ENCODE measurements at places on chromosomes 7 and 10. TPM values are rescaled to one million over a fixed set of nuclear protein-coding genes. Genes with fewer than 3 reads are reported as not detected.

DNA sequence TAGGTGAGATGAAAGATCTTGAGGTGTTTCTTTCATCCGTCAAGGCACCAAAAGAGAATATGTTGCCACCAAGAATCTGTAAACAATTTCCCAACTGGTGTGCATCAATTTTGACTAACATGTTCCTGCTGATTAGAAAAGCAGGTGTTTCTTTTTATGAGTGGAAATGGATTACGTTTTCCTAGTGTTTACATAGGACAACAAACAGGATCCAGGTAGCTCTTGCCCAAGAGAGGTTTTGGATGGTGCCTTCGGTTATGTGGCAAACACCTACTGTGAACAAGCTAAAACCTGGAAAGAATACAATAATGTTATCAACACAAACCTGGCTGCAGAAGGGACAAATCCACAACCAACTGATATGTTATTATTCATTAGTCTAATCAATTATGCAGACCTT is 53.6 kb upstream of the WNT16 start:
- no peak overlapping the region for H3K4me3 ChIP-seq
- H3K27ac ChIP-seq = no peak overlapping the region
- peaks cover 48% of the 10 kb centered on the region for H3K36me3 ChIP-seq
- H3K4me1 ChIP-seq = peaks cover 38% of the 10 kb centered on the region

The CPN1 gene
- not detected for total RNA-seq

GRCh38 chr7:18535810-18536415 is 40.4 kb downstream of the HDAC9 start:
- peaks cover 1% of the 10 kb centered on the region for H3K27me3 ChIP-seq
- H3K4me3 ChIP-seq = no peak overlapping the region
- DNase-seq = no peak
- H3K36me3 ChIP-seq = peaks cover 51% of the 10 kb centered on the region
- no peak overlapping the region for H3K27ac ChIP-seq

DNA sequence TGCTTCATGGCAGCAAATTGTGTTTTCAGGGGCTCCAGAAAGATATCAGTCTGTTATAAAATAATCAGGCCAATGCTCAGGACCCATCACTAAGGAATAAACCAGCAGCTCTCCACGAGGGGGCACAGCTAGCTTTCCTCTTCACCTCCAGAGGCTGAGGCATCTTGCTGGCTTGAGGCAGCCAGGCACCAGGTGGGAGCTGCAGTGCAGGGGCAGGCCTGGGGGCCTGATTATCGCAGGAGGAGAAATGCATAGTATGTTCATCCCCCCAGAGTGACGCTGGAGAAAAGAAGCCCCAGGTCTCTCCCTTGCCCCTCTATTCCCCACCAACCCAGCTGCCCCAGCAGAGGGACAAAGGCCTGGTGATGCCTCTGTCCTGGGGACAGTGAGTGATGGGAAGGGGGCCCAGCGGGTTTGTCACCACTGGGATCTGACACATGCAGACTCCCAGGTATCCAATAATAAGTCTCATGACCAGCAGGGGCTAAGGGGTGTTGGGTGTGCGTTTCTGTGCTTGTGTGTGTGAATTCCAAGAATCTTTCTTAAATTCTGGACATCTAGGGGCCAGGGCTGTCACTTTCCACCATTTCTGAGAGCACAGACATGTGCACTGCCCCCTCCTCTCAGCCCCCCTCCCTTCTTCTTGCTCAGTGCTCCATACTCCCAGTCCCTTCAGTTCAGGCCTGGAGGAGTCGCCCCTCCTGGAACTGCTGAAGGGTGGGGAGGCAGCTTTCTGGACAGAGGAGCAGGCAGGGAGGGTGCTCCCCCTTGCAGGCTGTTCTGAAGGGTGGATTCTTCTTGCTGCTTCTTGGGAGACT is 128.1 kb upstream of the FAM20C start:
- H3K4me3 ChIP-seq = no peak overlapping the region
- no peaks in the 10 kb centered on the region for H3K36me3 ChIP-seq
- peak; percentile 34 for DNase-seq
- H3K4me1 ChIP-seq = peaks cover 11% of the 10 kb centered on the region
- no peak overlapping the region for H3K27ac ChIP-seq
- peaks cover 7% of the 10 kb centered on the region for H3K27me3 ChIP-seq

The OR9A2 gene
- not detected for total RNA-seq

GRCh38 chr7:37514497-37514896 is 65.8 kb upstream of the ELMO1 start:
- H3K27me3 ChIP-seq = no peaks in the 10 kb centered on the region
- no peaks in the 10 kb centered on the region for H3K36me3 ChIP-seq
- no peaks in the 10 kb centered on the region for H3K4me1 ChIP-seq
- DNase-seq = no peak

The RAPGEF5 gene
- total RNA-seq = 1.1 TPM

The IGFBP3 gene
- total RNA-seq = 928 TPM

DNA sequence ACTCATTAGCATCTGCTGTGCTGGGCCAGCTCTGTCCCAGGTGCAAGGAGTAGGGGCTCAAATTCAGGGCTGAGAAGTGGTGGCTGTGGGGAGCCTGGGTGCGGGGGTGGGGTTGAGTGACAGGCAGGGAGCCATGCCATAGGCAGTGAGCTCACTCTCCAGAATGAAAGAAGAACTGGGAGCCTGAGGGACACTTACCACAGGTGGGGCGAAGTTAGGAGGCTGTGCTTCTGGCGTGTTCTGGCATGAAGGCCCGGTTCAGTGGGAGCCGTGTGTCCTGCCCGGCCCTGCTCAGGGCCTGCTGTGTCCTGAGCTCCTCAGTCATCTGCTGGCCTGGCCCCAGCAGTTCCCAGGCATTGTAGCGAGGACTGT is 62.5 kb downstream of the MKI67 start:
- H3K4me3 ChIP-seq = no peak overlapping the region
- no peaks in the 10 kb centered on the region for H3K27me3 ChIP-seq
- no peaks in the 10 kb centered on the region for H3K36me3 ChIP-seq
- no peak for DNase-seq
- H3K27ac ChIP-seq = no peak overlapping the region

GRCh38 chr7:90625051-90625450 is 28.9 kb downstream of the CDK14 start:
- peaks cover 66% of the 10 kb centered on the region for H3K4me1 ChIP-seq
- peak overlapping the region; percentile 90 for H3K27ac ChIP-seq
- no peak for DNase-seq
- no peaks in the 10 kb centered on the region for H3K27me3 ChIP-seq

- H3K27ac ChIP-seq = no peak overlapping the region
- no peaks in the 10 kb centered on the region for H3K27me3 ChIP-seq
- no peaks in the 10 kb centered on the region for H3K4me1 ChIP-seq
These were observed 27.0 kb downstream of the ABCC2 start for GRCh38 chr10:99809481-99809880.

The CFAP46 gene
- total RNA-seq = not detected

DNA sequence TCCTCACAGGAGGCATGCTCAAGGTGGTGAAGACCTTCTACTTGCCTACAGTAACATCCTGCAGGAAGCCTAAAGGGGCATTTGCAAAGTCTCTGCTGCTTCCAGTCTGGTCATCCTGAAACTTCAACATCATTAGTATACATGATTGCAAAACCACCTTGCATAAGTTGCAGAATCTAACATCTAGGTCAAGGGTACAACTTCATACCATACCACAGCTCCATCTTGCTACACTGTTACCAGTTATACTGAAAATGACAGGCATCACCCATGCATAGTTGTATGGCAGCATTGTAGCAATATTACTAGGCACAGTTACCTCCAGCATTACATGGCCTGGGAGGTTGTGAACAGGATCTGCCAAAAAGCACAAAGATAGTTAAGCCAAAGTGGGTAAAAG is 13.7 kb upstream of the MACROH2A2 start:
- H3K27me3 ChIP-seq = peaks cover 36% of the 10 kb centered on the region
- H3K27ac ChIP-seq = no peak overlapping the region
- no peak for DNase-seq
- H3K4me3 ChIP-seq = no peak overlapping the region
- no peaks in the 10 kb centered on the region for H3K4me1 ChIP-seq

DNA sequence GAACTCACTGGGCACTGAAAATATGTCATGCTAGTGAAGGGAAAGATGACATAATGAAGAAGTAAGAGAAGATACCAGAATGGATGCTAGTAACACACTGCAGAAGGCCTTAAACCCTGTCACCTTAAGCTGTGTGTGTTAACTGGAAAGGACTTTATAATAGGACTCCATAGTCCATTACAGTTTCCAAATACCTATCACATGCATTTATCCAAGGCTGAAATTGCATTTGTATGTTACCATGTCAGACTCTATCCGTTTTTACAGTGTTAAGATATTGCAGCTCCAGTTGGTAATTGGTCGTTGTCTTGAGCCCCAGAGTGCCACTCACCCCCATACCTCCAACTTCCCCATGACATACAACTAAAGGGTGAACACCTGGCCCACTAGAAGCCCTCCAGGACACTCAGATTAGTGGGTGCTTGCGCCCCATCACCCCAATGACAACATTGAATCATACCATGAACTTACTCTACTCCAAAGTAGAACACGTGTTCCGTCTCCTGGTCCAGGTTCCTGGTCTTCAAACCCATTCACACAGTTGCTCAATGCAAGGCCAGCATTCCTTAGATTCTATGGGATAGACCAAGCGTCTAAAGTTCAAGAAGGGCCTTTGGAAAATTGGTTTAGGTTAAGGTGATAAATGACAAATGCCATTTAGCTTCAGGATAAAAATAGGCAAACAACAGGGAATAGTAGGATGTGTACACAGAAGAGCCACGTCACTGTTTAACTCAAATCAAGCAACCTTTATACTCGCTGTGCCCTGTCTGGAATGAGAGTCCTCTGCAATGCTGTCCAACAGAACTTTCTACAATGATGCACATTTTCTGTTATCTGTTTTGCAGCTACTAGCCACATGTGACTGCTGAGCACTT is 2.1 kb upstream of the RAPGEF5 start:
- peaks cover 7% of the 10 kb centered on the region for H3K36me3 ChIP-seq
- no peak overlapping the region for H3K27ac ChIP-seq
- peaks cover 9% of the 10 kb centered on the region for H3K4me1 ChIP-seq
- peaks cover 14% of the 10 kb centered on the region for H3K27me3 ChIP-seq
- H3K4me3 ChIP-seq = no peak overlapping the region

The SPACDR gene
- 0.66 TPM for total RNA-seq

The ITGA8 gene
- not detected for total RNA-seq

The LIPF gene
- not detected for total RNA-seq

- DNase-seq = peak; percentile 46
- H3K27me3 ChIP-seq = peaks cover 11% of the 10 kb centered on the region
- no peak overlapping the region for H3K4me3 ChIP-seq
- H3K36me3 ChIP-seq = no peaks in the 10 kb centered on the region
- no peak overlapping the region for H3K27ac ChIP-seq
These were observed 24.9 kb downstream of the SAMD9 start for GRCh38 chr7:93092757-93093370.

DNA sequence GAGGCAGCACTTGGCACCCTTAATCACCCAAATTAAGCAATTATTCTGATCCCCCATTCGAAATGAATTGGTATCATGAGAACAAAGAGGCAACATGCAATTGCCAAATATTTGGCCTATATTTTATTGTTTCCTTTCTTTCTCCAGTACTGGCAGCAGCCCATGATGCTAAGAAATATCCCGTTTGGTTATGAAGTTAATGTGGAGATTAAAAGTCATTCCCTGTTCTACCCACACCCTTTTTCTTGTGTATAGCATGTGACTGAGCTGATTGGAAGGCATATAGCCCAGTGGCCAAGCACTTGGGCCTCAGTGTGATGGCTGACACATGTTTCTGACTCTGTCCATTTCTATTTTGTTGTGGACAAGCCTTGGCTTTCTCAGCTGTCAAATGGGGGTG is 692.3 kb upstream of the GALNT17 start:
- no peak overlapping the region for H3K4me3 ChIP-seq
- no peak for DNase-seq
- 0 out of 2 replicates have a peak, but pooled peaks cover 4% of the 10 kb centered on the region for H3K36me3 ChIP-seq
- peaks cover 3% of the 10 kb centered on the region for H3K27me3 ChIP-seq

DNA sequence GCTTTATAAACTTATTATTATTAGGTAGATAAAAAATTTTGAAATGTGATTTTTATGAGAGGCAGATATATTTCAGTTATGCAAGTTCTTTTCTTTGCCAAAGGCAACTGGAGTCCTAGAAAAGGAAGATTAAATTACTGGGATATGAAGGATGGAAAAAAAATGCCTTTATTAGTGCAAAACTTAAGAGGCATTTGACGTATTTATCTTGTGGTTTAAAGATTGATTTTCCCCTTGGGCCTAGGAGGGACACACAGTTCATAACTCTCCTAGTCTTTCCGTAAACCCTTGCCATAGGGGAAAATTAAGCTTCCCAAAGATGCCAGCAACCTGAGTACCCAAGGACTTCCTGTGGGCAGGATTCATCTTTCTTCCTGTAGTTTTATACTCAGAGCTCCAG is 3.1 kb upstream of the STEAP4 start:
- DNase-seq = no peak
- H3K36me3 ChIP-seq = no peaks in the 10 kb centered on the region
- H3K27ac ChIP-seq = no peak overlapping the region
- H3K4me3 ChIP-seq = no peak overlapping the region
- H3K4me1 ChIP-seq = no peaks in the 10 kb centered on the region
- no peaks in the 10 kb centered on the region for H3K27me3 ChIP-seq

The FXYD4 gene
- not detected for total RNA-seq

DNA sequence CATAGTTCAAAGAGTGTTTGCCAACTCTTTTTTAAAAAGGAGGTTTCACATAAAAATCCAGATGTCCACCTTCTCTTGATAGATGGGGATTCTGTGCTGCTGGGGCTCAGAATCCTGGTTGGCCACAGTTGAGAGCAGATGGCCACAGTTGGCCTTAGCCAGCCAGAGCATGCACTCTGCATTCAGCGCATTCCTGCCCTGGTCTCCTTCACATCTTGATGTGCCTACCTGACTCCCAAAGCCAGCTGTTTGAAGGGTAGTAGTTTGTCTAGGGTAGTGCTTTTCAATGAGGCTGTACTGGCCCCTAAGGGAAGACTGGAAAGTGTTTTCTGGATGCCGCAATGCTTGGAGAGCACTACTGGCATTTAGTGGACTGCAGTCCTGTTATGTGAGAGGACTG is 208.1 kb upstream of the HDAC9 start:
- peaks cover 6% of the 10 kb centered on the region for H3K27me3 ChIP-seq
- no peaks in the 10 kb centered on the region for H3K4me1 ChIP-seq
- H3K27ac ChIP-seq = no peak overlapping the region
- no peak overlapping the region for H3K4me3 ChIP-seq

DNA sequence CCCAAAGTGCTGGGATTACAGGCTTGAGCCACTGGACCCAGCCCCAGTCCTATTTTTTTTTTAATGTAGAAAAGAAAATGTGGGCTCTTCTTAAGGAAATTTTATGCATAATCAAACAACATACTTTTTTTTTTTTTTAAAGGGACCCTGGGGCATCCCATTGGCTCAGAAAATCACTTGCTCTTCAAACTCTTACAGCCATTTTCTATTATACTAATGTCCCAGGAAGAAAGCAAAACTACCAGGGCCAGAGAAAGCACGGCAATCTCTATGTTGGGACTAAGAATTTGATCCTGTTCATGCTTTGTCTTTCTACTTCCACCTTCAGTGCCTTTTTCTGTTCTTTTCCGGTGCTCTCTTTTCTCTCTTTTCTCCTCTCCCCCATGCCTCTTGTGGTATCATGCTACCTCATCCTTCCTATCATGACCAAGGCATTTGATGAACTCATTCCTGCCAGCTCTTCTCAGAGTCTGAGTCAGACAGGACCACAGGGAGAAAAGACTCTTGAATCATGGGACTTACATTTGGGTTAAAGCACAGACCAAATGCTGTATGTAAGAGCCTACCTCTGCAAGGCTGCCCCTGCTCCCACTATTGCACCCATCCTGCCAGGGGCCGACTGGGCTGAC is 76.4 kb upstream of the CCNY start:
- H3K4me3 ChIP-seq = peak overlapping the region; percentile 64
- H3K27ac ChIP-seq = peak overlapping the region; percentile 94
- no peaks in the 10 kb centered on the region for H3K27me3 ChIP-seq
- peaks cover 18% of the 10 kb centered on the region for H3K36me3 ChIP-seq
- peak; percentile 95 for DNase-seq

The SFRP5 gene
- not detected for total RNA-seq

The AOAH gene
- total RNA-seq = not detected

The C10orf143 gene
- total RNA-seq = 2.4 TPM

Data from HFFc6 (cell line).